ENCODE measurements at places on chromosomes 4 and X.

GRCh38 chr4:10577018-10577417, 107.5 kb downstream of the CLNK start:
- DNase-seq: no peak

DNA sequence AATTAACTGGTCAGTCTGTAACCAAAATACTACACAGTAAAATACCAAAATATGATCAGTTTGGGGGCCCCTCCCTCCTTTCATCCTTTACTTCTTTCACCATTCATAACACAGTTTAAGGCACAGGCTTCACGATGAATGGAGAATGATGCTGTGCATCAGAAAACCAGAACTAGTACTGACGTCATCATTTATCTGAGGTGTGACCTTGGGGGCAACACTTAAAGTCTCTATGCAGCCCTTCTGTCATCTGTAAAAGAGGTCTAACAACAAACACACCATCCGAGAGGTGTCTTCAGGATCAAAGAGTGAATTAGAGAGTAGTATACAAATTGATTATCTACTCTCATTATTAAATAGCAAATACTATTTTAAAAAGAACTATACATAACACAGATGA, 135.4 kb downstream of the SH3KBP1 start:
- DNase-seq: no peak

DNA sequence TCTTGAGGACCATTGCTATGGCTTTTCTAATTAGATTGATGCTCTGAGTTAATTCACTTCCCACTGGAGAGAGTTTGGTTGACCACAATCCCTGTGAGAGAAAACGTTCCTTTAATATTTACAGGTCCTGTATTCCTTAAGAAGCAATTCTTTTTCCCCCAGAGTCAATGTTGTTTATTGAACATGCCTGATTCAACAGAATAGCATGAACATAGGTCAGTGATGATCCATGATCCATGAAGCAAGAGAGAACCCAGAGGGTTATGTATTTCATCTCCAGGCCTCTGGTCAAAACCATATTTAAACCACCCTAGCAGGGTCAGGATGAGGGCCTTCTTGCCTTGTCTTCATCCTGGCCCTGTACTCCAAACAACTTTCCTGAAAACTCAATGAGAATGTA, 39.4 kb upstream of the EFHC2 start:
- DNase-seq: no peak

- DNase-seq: no peak
These were observed 9.2 kb upstream of the CITED1 start for GRCh38 chrX:72314881-72315280.

- no peak for DNase-seq
These were observed 124.3 kb downstream of the STIM2 start for GRCh38 chr4:26984896-26985295.

- DNase-seq: no peak
These were observed 29.6 kb upstream of the PAGE1 start for GRCh38 chrX:49725401-49725800.

GRCh38 chr4:77773101-77773500, 46.1 kb downstream of the CNOT6L start:
- no peak for DNase-seq

GRCh38 chr4:13541176-13541604, 3.1 kb downstream of the NKX3-2 start:
- no peak for DNase-seq

DNA sequence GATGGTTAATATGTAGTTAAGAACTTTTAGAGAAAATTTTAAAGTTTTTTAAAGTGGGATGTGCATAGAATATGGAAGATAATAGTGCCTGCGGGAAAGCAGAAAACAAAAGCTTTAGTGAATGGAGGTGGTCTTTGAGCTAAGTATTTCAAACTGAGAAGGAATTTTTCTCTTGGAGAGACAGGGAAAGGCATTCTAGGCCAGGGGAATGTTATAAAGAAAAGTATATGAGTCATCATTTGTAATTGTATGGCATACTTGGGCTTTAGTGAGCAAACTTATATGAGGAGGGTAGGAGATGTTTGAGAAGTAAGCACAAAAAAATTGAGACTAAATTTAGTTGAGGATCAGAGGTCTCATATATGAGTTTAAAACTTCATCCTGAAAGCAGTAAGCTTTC, 467.0 kb downstream of the PPARGC1A start:
- DNase-seq: no peak

All from upper lobe of right lung (tissue), 1 donor.